T-helper 2 cell (primary cell): ENCODE measurements at places on chromosomes 5 and 9.

DNA sequence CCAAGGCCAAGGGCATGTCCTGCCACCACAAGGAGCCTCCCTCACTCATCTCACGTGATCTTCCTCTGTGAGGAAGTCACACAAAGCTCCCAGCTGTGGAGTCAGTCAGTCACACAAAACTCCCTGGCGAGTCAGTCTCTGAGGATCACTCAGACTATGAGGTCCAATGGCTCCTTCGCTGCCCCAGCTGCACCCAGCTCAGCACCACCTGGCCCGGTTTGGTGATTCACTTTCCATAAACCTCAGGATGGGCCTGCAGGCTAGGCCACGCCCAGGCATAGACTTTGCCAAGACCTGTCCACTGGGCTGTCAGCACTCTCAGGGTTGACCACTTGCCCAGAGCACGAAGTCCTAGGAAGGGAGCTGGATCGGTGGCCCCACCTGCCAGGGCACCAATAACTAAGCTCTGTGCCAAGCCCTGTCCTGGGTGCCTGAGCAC, 233.8 kb downstream of the HSPA4 start:
- no peak for DNase-seq

- DNase-seq, result no peak
Observed at GRCh38 chr9:21817176-21817575, 14.7 kb downstream of the MTAP start.

- DNase-seq, result no peak
Observed at GRCh38 chr5:143063175-143063970, 293.2 kb downstream of the ARHGAP26 start.

- DNase-seq, result no peak
Observed at GRCh38 chr5:179368806-179369529, 23.7 kb upstream of the ADAMTS2 start.

GRCh38 chr5:9168791-9169556, 376.9 kb downstream of the SEMA5A start:
- DNase-seq, result no peak

- no peak for DNase-seq
Observed at GRCh38 chr9:113724202-113724601, 151.9 kb upstream of the ZNF618 start.

DNA sequence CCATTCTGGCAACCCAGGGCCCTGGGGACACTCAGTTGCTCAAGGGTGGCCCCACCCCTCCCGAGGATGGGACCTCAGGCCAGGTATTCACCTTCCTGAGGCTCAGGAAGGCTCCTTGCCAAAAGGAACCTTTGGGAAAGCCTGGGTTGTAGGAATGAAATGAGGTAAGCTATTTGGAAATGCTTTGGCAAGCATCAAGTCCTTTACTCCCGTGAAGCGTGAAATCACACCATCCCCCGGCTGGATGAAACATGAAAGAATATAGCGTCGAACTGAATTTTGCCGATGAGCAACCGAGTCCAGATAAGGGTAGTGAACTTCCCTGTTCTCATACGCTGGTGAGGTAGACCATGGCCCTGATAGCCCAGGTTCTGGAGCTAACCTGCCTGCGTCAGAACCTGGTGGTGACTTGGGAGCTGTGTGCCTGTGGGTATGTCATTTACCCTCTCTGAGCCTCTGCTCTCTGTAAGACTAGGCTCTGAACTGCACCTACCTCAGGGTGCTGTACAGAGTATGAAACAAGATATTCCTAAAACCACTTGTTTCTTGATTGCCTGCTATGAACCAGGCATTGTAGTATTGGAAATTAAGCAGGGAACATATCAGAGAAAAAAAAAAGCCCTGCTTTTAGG, 105.3 kb upstream of the BOD1 start:
- no peak for DNase-seq

DNA sequence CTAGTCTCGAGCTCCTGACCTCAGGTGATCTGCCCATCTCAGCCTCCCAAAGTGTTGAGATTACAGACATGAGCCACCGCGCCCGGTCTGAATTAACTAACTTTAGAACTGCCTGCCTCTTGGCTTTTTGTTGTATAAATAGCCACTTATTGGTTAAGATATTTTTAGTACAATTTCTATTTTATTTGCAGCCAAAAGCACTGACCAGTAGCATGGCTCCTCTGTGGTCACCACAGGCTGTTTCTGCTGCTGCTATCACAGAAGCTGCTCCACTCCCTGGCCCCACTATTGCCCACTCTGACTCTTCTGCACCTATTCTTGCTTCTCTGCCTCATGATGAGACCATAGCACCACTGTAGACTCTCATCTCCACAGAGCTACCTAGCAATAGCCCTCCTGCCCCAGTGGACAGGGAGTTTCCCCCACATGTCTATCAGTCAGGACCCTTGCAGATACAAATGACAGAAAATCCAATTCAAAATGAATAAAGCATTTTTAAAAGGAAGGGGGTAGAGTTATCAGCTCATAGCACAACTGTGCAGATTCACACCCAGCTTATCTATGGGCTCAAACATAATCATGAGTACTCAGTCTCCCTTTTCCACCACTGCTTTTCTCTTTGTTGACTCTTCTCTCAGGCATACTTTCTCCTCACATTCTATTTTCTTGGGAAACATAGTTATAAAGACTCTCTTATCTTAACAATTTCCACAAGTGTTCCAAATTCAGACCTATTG, 151.8 kb upstream of the EPB41L4A start:
- no peak for DNase-seq

DNA sequence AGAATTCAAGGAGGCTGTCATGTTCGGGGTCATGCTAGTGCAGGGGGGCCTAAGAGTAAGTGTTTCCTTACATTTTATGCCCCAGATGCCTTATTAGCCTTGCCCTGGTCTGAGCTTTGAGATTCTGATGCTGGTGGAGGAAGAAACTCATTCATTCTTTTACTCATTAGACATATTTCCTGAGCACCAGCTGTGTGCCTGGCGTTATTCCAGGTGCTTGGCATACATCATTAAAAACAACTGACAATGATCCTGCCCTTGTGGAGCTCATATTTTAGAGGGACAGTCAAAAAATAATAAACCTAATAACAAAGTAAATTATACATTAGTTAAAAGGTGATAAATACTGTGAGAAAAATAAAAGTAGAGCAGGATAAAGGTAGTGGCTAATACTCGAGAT, 138.9 kb upstream of the SGCD start:
- DNase-seq, result no peak

DNA sequence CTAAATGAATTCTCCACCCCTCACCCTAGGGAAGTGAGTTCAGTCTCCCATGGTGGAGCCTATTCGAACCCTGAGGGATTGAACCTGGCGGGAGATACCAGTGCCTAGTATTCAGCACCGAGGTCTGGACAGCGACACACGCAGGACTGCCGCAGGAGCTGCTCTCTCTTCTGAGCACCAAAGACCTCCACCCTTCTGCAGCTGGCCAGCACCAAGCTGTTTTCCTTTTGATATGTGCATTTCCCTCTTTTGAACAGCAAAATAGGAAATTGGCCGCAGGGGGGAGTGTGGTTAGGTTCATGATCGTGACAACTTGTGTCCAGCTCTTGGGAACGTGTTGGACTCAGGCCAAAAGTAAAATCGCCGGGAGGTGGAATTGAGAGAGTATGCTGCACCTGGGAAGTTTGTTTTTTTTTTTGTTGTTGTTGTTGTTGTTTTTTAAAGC, 1.2 kb upstream of the PCSK1 start:
- no peak for DNase-seq

- no peak for DNase-seq
Observed at GRCh38 chr5:99906776-99907175, 628.4 kb upstream of the FAM174A start.

- no peak for DNase-seq
Observed at GRCh38 chr9:68643901-68644809, 60.9 kb upstream of the PIP5K1B start.

- DNase-seq, result no peak
Observed at GRCh38 chr5:82347201-82347865, 69.2 kb upstream of the RPS23 start.

DNA sequence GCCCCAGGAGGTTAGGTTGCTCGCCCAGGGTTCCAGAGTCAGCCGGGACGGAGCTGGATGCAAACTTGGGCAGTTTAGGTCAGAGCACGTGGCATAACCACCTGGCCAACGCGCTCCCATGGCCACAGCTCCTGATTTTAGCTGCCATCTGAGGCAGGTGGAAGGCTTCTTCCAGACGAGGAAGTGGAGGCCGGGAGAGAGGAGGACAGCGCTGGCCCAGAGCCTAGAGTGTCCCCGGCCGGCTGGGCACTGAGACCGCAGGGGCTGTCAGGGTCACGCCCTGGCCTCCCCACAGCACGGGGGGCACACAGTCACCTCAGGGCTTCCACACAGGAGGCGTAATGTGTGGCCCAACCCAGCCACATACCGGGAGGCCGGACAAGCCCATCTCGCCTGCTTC, 16.1 kb upstream of the PHYKPL start:
- DNase-seq, result no peak

- no peak for DNase-seq
Observed at GRCh38 chr5:172188893-172189692, 1.1 kb upstream of the STK10 start.

GRCh38 chr5:129904102-129904666, at the start of gene CHSY3:
TSS of gene CHSY3 (plus strand) at chr5:129904465.
- no peak for DNase-seq

DNA sequence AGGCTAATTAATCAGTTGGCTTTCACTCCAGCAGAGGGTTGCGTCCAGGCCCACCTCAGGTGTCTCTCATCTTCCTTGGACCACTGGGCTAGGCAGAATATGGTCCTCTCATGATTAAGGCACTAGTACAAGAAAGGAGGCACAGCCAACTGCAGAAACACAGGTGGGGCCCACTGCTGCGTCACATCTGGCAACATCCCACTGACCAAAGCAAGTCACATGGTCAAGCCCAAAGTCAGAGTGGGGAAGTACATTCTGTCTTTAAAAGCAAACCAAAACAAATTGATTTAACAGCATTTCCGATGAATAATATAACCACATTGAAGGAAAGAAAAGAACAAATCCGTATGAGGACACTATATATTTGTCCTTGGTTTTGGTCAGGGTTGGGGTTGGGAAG, 28.0 kb upstream of the UBTD2 start:
- no peak for DNase-seq

DNA sequence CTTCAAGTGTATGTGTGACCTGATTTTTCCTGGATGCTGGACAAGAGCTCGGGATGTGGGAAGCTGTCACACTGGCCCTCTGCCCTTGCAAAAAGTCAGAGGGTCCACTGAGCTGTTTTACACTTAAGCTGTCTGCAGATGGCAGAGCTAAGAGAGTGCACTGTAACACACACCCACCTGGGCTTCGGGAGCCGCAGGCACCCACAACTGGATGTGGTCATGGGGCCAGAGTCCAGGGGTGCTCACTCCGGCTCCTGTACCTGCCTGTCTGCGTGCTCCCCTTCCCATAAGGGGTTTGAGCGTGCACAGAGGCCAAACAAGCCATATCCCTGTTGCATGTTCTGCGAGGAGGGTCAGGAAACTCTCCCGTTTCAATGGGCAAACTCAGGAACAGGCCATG, 82.5 kb downstream of the LRRC70 start:
- no peak for DNase-seq

DNA sequence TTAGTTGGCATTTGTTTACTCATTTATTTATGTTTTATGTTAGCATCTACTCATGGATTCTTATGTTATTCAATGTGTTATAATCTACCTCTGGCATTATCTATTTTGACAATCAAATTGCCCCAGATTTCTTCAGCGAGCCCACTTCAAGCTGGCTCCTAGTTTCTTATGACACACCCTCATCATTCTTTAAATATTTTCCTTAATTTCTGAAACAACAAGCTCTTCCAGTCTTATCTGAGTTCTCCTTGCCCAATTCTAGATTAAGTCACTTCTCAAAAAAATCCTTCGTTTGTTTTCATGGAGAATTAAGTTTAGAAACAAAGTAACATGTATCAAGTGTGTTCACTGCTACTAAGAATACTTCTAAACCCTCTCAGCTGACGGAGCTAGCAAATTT, 229.8 kb downstream of the SEMA5A start:
- no peak for DNase-seq

GRCh38 chr5:114411380-114411931, 49.6 kb downstream of the KCNN2 start:
- no peak for DNase-seq

DNA sequence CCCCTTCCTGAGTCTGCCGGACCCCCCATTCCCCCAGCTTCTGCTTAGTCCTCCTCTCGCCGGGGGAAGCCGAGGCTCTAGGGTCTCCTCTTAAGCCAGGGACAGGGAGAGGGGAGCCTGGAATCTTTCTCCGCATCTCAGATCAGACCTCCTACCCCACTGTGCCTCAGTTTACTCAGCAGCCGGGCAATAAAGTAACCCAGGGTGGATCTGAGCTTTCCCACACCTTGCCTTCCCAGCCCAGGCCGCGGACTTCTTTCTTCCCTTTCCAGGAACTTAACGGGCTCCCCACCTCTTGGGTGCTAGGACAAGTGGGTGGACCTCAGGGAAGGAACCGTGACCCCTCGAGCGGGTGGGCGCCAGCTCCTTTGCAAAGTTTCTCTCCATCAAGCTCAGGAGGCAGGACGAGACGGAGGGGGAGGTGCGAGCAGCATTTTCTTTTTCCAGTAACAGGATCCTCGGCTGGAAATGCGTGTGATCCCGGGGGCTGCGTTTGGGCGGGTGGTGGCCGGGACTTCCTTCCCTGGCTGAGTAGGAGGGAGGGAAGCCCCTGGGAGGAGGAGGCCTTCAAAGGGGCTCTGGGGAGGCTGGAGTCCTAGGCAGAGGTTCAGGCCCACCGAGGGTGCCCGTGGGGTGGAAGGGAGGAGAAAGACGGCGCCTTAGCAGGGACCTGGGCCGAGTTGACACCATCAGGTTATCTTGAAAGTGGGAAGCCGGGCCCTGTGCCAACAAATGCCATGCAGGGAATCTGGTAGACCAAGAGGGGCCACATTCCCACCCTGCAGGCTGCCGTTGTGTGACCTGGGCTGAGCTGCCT, 795 bp downstream of the DAB2IP start:
- DNase-seq, result no peak

DNA sequence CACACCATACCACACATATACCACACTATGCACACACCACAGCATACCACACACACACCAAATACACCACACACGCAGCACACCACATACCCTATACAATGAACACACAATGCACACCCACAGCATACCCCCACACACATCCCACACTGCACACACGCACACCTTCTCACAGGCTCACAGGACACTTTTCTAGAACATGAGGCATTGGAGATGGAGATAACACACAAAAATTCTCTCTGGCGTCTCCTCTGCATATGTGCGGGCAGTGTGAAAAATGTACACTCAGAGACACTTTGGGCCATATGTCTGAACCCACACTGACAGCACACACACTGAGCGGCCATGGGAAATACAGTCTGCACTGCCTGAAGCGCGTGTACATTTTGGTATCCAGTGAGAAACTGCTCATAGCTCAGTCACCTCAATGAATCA, 278.1 kb downstream of the GADD45G start:
- no peak for DNase-seq

DNA sequence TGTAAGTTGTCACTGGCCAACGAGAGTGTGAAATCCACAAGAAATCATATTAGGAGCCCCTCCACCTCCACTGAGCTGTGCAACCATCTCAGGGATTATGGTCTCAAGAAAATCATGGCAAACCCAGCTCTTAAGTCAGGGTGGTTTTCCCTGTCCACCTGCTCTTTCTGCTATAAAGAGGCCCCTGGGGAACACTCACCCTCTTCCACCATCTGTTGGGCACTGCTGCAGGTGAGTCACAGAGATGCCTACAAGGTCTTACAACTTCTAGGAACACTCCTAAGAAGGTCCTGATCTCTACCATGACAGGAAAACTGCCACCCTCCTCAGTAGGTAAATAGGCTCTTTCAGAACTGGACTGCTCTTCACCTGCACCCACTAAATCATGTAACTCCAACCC, 61.8 kb downstream of the DRD1 start:
- no peak for DNase-seq

GRCh38 chr9:9790216-9790872, 822.5 kb downstream of the PTPRD start:
- no peak for DNase-seq
